ENCODE measurements at places on chromosomes 13 and 19. TPM values are rescaled to one million over a fixed set of nuclear protein-coding genes. Genes with fewer than 3 reads are reported as not detected.

Gene CCNA1
- polyA plus RNA-seq: 0.04 TPM

Gene LIPE
- polyA plus RNA-seq: 11.4 TPM

Gene MATK
- 2.4 TPM for polyA plus RNA-seq

Gene ETV2
- 3.4 TPM for polyA plus RNA-seq

Gene CACNG8
- polyA plus RNA-seq: 0.04 TPM

Data from esophagus (tissue), 2 donors.